ENCODE measurements at places on chromosomes 3 and 15.
A peak's percentile ranks its signal among the peaks of the same experiment; 100 is the strongest.

GRCh38 chr15:67914537-67915460 is 75.0 kb upstream of the RNU6-1 start:
- DNase-seq, result no peak

DNA sequence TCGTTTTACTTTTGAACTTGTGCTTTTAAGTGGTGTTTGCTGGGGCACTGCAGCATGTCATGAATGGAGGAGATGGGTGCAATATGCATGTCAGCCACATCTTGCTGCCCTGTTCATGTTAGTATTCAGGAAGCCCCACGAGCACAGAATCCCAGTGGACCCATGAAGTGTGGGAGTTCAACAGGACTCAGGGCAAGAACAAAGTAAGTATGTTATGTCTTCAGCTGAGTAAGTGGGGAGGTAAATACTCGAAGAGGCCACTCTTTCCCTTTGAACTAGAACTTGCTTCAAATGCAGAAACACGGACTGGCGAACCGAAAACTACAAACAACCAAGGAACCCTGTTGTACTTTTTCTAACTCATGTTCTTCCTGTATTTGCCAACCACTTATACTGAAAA is 23.4 kb downstream of the SOX14 start:
- no peak for DNase-seq

DNA sequence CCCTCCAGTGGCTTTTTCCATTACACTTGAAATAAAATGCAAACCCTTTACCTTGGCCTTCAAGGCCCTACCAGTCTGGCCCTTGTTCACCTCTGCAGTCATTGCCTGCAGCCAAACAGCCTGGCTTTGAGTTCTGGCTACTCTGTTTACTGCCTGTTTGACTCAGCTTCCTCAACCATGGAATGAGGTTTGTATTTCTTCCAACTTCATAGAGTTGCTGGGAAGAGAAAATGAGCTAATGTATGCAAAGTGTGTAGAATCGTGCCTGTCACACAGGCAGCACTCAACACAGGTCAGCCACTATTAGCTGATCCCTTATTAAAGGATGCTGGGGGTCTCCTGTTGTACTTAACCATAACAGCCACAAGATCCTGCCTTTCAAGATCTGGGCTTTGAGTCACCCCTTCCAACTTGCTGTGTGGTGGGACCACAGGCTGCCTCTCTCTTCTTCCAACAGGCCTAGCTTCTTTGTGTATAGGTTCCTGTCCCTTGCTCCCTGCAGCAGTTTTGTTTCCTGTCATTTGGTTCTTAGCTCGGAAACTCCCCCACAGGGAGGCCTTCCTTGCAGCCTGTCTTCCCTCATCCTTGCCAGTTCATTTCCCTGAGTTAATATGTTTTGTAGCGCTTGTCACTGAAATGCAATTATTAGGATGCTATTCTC is 6.4 kb downstream of the MED12L start:
- no peak for DNase-seq

DNA sequence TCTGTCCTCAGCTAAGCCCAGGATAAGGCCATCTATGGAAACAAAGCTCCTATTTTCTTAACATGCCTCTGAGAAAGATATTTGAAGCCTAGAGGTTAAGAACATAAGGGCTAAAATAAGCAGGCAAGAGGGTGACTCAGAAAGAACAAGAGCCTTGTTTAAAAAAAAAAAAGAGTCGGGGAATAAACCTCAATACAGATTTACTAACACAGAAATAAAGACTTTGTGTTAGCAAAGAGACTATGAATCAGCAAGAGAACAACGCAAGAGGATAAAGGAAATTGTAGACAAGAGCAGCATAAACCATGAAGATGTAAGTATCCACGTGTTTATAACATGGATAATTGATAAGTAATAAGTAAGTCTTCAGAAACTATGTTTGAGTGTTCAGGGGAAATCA is 36.0 kb downstream of the RAB27A start:
- no peak for DNase-seq

DNA sequence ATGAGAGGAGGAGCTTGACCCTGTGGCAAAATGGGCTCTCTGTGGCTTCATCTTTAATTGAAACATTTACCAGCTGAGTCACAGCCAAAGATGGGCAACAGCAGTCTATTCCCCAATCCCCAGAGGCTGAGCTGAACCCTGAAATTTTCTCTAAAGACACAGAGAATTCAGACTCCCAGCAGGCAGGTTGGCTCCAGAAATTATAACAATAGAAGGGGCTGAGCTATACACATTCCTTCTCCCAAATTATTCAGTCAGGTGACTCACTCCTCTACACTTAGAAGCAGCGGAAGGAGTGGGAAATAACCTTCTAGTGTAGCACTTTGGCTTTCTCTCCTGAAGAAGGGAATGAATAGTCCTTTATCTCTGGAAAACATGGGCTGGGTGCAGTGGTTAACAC is 264.3 kb upstream of the ARHGEF26 start:
- DNase-seq, result no peak

GRCh38 chr3:120174811-120175539 is 80.7 kb upstream of the GSK3B start:
- DNase-seq, result no peak

DNA sequence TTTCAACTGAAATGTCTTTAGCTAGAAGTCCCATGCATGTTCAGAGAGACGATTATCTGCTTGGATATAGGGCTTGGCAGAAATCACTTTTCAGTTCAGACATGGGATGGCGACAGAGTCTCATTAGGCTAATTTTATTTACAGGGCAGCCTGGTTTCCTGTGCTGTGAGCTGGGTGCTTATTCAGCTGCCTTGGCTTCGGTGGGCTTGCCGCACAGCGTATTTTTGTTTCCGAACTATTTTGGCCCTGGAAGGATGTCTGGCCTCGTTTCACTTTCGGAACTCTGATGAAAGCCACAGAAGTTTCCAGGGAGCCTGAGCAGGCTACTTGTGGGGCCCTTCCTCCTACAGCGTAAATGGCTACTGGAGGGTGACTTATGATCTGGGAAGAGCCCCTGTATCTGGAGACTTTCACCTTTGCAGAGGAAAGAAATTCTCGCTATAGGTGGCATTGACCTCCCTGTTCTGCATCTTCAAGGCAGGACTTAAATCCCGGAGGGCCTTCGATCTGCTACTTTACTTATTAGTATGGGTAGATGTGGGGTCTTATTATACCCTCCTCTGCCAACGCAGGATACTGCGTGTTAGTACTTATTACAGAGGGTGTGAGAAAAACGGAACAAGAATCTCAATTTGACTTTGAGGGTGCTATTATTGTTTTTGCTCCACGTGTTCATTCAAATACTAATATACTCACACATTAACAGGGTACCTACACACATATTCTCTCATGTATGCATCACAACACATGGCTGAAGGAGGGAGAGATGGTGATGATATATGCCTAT is 364.0 kb upstream of the RBMS3 start:
- DNase-seq, result no peak

GRCh38 chr3:11954312-11954934 is 49.8 kb upstream of the SYN2 start:
- no peak for DNase-seq

GRCh38 chr3:64047787-64048186 is 24.5 kb upstream of the PSMD6 start:
- DNase-seq, result no peak

DNA sequence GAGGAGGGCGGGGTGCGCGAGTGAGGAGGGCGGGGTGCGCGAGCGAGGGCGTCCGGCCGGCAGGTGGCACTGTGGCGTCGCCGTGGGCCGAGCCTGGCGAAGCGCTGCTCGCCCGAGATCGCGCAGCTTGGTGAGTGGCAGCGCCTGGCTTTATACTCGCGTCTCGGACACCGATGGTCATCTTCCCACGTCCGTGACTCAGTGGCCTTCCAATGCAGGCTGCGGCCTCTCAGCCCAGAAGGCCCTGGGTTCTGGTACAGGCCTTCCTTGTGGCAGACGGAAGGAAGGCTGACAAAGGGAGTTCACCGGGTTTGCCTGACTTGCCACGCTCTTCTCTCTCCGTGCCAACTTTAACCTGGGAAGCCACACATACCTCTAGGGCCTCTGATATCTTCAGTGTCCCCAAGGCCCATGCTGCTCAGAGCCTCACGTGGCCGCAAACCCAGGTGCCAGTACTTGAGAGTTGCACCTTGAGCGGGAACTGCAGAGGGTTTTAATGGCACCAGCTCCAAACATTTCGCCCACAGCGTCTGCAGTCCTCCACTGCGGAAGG is 195.3 kb upstream of the LYSMD4 start:
- peak; percentile 90 for DNase-seq

DNA sequence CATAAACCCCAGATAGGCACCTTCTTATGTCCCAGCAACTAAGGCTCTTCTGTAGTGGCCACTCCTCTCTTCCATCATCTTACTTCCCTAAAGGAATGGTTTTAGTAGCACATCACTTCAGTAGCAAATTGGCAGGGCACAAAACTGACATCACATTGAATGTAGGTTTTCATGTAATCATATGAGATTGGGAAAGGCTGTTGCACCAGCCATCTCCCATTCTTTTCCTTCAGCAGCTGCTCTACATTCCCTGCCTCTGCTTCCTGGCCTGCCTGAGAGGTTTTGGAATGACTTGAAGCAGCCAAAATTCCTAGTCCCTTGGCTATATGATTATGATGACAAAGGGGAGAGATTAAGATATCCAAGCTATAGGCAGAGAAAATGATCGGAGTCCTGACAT is 36.5 kb downstream of the NSUN3 start:
- DNase-seq, result no peak

DNA sequence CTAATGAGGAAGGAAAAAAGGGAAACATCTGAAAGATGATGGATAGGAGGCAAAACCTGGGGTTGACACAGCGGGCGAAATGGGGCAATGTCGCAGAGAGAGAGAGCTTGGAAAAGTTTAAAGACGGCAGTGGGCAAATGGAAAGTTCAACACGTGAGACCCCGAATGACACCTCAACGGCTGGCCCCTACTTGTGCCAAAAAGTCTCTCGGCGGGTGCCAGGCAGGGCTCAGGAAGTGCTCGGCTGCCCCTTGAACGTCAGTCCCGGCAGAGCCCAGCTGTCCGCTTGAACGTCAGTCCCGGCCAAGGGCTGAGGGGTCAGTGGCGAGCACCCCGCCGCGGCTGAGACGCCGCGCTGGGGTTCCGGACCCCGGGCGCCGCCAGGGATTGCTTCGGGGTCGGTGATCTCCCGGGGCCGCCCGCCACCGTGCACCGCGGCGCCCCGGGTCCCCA is 658 bp downstream of the EOGT start:
- DNase-seq, result no peak

- no peak for DNase-seq
Measured at GRCh38 chr15:67607959-67608637, 65.6 kb downstream of the MAP2K5 start.

- no peak for DNase-seq
Measured at GRCh38 chr15:48775546-48775945, 35.3 kb downstream of the CEP152 start.

DNA sequence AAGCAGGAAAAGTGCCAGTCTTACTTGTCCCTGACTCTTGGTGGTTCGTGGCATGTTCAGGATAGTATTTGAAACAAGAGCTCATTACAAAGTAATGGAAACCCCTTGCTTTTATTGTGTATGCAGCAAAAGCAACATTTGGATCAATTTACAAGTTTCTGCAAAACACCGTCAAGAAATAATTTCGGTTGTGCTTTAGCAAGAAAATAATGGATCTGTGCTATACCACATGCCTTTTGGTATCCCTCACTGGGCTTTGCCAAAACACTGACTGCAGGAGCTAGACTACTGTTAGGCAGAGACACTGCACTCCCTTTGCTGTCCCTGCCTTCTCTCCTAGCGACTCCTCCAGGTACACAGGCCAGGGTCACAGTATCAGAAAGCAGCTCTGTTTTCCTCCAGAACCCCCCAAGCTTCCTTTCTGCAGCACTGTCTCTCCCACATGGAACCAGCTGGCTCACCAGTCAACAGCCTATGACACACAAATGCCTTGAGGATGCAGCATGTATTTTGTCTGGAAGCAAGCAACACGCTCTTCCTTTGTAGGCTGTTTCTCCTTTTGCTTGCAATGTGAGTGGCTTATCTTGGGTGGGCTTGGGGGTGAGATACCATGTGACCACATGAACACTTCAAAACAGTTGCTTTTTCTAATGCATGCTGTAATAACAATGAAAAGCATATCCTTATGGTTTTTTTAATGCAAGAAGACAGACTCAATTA is 111.4 kb downstream of the PGPEP1L start:
- no peak for DNase-seq

GRCh38 chr15:70802629-70803028 is 39.3 kb upstream of the UACA start:
- DNase-seq, result no peak

GRCh38 chr3:35849496-35849895 is 210.2 kb downstream of the ARPP21 start:
- DNase-seq, result no peak

GRCh38 chr3:120162400-120162799 is 68.2 kb upstream of the GSK3B start:
- no peak for DNase-seq

GRCh38 chr3:62805106-62805505 is 70.1 kb downstream of the CADPS start:
- no peak for DNase-seq

DNA sequence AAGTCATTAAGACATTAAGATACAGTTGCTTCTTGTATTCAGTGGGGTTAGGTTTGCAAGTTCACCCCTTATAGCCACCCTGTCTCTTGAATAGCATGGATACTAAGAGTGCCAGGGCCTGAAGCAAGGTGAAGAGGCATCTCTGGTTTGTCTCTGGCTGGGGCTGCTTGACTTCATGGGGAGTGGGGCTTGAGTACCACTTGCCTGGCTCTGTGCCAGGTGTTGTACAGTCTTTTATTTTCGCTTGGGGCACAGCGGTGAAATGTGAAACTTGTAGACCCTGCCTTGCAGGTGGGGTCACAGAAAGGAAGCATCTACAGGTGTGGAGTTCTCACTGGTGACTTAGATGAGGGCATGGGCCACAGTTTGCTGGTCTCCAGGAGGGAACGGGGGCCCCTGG is 152.1 kb downstream of the PDE8A start:
- DNase-seq, result no peak

GRCh38 chr15:83112956-83113299 is 5.5 kb downstream of the TM6SF1 start:
- no peak for DNase-seq

DNA sequence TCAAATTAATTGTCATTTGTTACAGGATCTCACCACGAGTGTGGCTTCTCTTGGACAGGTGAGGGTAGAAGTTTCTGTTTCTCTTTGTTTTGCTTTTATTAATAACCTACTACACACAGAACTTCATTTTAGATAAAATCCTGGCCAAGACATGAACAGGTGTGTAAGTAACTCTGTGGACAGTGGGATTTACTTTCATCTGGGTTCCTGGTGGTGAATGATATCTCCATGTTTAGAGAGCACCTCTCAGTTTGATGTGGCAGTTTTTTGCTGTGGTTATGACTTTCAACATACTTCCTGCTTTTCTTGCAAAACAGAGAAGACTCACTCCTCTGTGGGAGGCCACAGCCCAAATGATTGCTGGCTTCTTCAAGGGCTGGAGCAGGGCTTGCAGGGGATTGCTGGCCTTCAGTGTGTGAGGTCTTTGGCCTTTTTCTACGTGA is 71.1 kb upstream of the XCR1 start:
- DNase-seq, result peak; percentile 53

DNA sequence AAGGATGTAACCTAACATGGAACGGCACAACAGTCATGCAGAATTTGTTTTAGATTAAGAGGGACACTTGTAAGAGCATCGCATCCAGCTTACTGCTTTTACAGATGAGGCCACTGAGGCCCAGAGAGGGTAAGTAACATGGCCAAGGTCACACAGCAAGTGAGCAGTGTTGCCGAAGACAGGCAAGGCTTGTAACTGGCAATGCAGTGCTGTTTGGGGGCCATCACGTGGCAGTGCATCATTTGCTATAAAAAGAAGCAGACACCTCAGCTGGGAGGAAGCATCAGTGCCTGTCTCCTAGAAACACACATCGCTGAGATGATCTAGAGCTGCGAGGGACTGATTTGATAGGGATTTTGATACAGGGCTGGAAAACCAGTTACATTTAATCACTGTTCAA is 108.2 kb upstream of the PROK2 start:
- DNase-seq, result no peak

Measured in CD4-positive, alpha-beta T cell treated with Interleukin-17A for 4 hours (primary cell).